ENCODE measurements at places on chromosomes 5 and 9.
A peak's percentile ranks its signal among the peaks of the same experiment; 100 is the strongest.

DNA sequence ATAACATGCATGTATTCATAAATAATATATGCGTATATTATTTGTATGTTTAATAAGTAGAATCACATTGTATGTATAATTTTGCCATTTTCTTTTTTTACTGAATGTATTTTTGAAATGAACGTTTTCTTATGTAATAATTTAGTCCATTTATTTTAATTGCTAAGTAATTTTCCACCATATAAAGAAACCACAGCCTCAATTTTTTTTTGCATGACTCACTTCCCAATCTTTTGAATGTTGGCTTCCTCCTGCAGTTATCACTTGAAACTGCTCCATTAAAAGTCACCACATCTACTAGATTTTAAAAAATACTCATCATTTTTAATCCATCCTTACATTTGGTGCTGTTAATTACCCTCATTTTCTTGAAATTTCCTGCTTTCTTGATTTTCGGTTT, 363.3 kb upstream of the MEF2C start:
- DNase-seq, result no peak

GRCh38 chr9:98609646-98610045, 99.1 kb downstream of the GABBR2 start:
- no peak for DNase-seq

- DNase-seq, result peak; percentile 99
Observed at GRCh38 chr5:59193616-59194319, 610.9 kb downstream of the RAB3C start.

- DNase-seq, result no peak
Observed at GRCh38 chr5:74336297-74336696, 304.2 kb downstream of the ENC1 start.

GRCh38 chr5:17357504-17357903, 140.1 kb downstream of the BASP1 start:
- DNase-seq, result no peak

DNA sequence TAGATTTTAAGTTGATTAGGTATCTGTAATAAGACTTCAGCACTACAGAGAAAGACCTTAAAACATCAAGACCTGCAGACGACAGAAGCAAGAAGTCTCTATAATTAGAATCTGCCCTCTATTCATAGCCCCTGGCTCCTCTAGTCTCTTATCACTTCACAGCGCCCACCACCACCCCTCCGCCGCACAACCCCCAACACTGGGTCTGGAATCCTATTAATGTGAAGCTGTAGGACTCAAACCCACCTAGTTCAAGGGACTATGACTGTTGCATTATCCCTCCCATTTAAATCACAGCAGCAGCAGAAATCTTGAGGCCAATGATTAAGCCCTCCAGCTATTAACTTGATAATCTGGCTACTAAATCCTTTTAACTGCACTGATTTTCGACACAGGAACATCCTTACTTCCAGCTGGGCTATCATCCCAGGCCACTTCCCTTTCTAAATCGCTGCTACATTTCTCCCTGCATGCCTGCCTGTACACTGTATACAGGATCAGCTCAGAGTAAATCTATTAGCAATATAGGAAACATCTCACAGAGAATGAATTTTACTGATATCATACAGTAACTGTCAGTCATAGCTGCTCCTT, 159.5 kb upstream of the GRAMD2B start:
- no peak for DNase-seq

GRCh38 chr5:150660108-150660831, 781 bp upstream of the MYOZ3 start:
- no peak for DNase-seq

- no peak for DNase-seq
Observed at GRCh38 chr5:538801-539468, 14.7 kb upstream of the SLC9A3 start.

- DNase-seq, result no peak
Observed at GRCh38 chr9:78577156-78577906, 280.4 kb downstream of the PSAT1 start.

DNA sequence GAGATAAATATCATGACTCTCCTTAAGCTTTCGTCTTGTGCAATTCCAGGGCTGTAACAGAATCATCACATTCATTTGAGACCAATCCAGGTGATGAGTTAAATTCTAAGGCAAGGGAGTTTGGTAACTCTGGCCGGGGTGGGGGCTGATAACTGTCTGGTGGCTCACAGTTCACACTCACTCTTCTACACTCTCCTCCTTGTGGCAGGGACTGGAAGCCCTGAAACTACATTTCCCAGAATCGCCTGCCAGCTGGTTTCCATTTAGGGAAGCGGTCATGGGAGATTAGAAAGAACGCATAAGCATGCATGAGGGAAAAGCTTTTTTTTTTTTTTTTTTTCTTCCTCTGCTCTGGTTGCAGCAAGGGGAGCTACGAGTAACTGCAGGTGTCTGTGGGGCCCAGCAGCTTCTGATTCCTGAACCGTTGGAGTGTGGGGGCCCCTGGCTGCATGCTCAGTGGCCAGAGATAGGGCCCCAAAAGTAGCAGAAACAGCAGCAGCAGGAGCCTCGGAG, 154.8 kb upstream of the TBC1D2 start:
- peak; percentile 50 for DNase-seq
